Stimulated activated CD4-positive, alpha-beta T cell treated with anti-CD3 and anti-CD28 coated beads, Interleukin-2, amount 100 ng/mL, for 24 hours (primary cell): ENCODE measurements at places on chromosomes 5 and 9.
A peak's percentile ranks its signal among the peaks of the same experiment; 100 is the strongest.

- no peak for DNase-seq
Measured at GRCh38 chr9:132183134-132183533, 21.3 kb downstream of the NTNG2 start.

GRCh38 chr5:157203417-157203816 is 22.8 kb downstream of the ITK start:
- no peak for DNase-seq

- DNase-seq, result no peak
Measured at GRCh38 chr5:40221796-40222195, 457.9 kb upstream of the PTGER4 start.

DNA sequence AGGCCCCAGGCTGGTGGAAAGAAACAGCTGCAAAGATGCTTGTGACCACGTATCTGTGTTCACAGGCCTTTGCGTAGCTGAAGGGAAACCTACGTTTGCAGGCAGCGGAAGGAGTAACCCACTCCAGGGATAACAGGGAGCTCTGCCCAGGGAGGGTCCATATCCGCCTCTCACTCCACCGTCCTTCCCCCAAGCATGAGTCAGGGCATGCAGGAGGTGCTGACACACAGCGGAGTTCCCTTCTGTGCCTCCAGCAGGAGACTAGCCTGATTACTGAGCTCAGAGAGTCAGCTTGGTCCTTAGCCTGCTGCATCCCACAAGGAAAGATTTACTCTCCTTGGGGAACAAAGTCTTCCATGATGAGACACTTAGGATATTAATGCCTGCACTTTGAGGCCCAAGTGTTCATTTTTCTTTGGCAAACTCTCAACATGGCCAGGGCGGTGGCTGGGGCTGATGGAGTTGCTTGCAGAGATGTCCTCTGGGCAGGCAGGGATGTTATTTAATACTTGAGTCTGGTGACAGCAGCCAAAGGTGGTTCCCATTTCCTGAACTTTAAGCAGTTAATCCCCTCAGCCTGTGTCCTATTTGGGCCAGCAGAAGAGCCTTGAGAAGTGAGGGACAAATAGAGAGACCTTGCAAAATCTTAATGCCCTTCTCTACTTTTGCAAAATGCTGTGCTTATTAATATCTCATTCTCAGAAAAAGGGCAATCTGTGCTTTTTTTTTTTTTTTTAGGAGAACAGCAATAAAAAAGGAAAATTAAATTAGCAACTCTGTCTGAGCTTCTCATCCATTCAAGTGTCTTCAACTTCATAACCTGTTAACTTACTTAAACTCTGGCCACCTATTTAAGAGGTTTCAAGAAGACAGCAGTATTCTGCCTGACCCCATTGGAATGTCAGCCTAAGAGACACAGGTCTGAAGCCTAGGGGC is 222.1 kb downstream of the HSPA4 start:
- no peak for DNase-seq

- no peak for DNase-seq
Measured at GRCh38 chr9:116287721-116288120, 134.1 kb downstream of the PAPPA start.

DNA sequence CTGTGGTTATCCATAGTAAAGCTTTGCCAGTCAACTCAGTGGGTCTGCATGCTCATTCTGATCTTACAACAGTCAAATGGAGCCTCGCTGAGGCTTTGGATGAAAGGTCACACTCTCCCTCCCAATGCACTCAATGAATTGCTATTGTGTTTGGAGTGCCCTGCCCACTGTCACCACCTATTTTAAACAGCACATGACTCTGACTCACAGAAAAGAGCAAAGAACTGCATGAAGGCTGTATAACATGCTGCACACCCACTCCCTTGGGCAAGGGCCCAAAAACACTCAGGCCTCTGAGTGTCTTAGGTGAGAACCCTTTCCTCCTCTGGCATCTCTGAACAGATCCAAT is 118.7 kb upstream of the CCDC112 start:
- no peak for DNase-seq

DNA sequence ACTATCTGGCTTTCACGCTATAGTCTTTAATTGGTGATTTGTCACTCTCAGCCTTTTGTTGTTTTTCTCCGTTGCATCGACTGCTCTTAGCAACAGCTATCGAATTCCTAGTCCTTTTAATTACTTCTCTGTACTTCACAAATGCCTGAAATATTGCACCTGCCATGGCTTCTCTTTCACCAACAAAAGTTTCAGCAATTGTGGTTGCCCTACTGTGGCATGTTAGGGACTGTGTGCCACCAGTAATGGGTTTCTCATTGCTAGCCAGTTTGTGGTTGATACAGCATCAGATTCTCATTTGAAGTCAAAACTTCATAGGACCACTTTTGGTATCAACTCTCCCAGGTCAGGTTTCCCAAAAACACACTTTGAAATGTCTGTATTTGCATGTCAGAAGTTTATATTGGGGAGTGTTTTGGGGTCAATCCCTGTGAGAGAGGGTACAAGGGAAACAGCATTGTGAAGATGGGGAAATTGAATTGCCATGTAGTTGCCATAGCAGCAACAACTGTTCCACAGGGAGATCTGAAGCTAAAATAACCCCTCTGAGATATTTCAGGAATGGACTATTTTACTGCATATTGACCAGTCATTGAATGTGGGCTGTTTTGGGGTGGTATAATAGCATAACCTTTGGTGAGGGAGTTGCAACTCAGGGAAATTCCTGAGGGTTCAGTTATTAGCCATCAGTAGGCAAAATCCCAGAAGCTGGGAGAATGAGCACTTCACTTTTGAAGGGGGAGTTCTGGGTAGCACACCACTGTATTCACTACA is 99.2 kb downstream of the WDR70 start:
- no peak for DNase-seq

- no peak for DNase-seq
Measured at GRCh38 chr9:6543204-6543603, 102.3 kb downstream of the GLDC start.

GRCh38 chr5:174317256-174317894 is 271.9 kb downstream of the NSG2 start:
- DNase-seq, result no peak

DNA sequence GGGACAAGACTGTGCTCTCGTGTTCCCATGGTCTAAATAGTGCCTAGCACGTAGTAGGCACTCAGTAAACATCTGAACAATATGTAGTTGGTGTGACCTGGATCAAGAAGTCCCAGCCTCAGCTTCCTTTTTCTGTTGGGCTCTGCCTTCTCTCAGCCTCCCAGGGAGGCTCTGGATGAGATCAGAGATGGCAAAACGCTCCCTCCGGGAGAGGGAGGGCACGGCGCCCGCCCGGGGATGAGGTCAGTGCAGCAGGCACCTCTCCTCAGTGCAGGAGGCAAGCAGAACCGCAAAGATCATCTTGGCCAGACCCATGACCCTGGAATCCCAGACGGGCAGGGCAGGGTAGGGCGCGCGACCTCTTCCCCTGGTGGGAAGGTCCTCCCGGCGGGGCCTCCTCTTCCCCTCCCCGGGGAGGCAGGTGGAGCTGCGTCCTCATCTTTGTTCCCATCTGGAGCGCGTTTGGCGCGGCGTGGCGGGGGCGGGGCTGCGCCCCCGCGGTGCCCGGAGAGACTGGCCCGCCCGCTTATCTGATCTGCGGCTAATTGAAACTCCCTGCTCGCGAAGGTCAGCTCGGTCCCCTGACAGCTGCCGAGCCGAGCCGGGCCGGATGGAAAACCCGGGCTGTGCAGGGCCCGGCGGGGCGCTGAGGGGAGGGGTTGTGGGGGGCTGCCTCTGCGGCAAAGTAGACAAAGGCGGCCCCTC is 60.9 kb downstream of the CXXC5 start:
- no peak for DNase-seq

DNA sequence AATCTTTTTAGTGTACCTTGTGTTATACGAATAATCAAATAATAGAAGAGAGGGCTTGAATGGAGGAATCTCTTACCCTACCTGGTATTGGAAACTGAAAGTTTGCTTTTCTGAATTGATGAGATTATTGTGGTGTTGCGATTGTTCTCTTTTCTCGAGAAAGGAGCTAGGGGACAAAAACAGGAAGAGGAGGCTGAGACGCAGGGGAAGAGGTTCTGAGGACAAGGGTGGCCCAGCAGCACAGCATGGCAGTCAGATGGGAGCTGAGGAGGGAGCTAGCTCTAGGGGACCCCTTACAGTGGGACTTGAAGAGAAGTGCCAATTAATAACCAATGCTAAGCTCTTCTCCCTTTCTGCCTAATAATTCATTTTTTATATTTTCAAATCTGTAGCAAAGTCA is 183.3 kb upstream of the DMAC1 start:
- no peak for DNase-seq

- peak; percentile 30 for DNase-seq
Measured at GRCh38 chr9:128275198-128276007, at the start of gene GOLGA2. GOLGA2 (minus strand) TSS chr9:128276007; CDS start chr9:128275976, 31 bp downstream.

GRCh38 chr5:107598958-107599357 is 71.8 kb downstream of the EFNA5 start:
- DNase-seq, result no peak

- DNase-seq, result no peak
Measured at GRCh38 chr5:109304309-109304708, 105.5 kb downstream of the PJA2 start.
